ENCODE measurements at places on chromosomes 4 and X.

GRCh38 chrX:8432396-8432795 is 32.2 kb upstream of the VCX3B start:
- DNase-seq = no peak

DNA sequence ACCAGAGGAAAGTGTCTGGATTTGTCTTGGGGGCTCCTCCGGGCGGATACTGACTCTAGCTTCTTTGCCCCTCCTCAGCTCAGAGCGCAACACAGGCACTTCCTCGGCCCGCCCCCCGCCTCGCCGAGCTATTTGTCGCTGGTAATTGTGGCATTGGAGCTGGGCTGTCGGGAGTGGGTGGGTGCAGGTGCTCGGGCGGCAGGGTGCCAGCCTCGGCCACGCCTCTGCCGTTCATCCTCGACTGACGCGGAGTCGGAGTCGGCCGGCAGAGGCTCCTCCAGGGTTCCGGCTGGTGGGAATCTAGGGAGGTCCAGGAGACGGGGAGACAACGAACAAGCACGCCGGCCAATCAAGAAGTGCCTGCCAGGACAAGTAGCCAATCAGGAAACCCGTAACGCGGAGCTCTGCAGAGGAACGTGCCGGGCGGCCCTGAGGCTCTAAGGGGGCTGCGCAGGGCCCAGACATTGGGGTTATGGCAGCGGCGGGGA is 3.9 kb upstream of the SYN1 start:
- peak; percentile 61 for DNase-seq

- DNase-seq = no peak
Observed at GRCh38 chr4:2103843-2104547, 44.9 kb downstream of the NAT8L start.

DNA sequence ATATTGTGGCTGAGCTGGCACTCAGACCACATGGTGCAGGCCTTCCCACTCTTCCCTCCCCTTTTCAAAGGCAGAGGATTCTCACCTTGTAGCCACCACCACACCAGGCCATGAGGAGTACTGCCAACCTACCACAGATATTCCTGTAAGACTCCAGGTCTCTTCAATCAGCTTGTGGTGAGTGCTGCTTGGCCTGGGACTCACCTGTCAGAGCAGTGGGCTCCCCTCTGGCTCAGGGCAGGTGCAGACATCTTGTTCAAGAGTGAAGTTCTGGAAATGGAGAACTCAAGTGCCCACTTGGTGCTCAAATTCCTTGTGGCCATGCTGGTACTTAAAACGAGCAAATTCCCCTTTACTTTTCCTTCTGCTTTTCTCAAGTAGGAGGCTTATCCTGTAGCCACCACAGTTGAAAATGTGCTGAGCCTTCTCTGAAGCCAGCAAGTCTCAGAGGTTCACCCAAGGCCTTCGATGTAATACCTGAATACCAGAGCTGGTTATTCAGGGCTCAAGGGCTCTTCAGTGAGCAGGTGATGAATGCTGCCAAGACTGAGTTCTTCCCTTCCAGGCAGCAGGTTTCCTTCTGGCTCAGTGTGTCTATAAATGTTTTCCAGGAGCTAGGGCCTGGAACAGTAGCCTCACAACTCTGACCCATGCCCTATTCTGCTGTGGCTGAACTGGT is 212.9 kb downstream of the TEX13C start:
- no peak for DNase-seq

- no peak for DNase-seq
Observed at GRCh38 chrX:149248073-149248625, 257.0 kb downstream of the IDS start.

Data from dorsolateral prefrontal cortex (tissue), 122 donors.